ENCODE measurements at places on chromosomes 7 and 10.

DNA sequence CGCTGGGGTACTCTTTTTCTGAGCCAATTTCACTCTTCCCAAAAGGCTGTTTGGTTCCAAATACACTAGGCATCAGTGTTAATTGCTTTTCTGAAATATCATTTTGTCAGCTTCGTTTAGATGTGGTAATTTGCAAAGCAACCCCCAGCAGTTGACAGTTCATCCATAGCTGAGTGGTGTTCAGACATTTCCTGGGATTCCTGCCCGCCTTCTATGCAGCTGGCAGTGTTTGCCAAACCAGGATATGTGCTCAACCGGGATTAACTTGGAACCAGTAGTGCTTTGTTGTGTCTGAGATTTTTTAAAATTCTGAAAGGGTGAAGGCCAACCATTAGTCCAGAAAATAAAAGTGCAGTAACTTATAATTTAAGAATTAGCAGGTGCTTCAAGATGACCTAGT is 25.2 kb upstream of the MKLN1 start:
- DNase-seq, result no peak

- DNase-seq, result no peak
These were observed 164.6 kb upstream of the C1GALT1 start for GRCh38 chr7:7017707-7018280.

DNA sequence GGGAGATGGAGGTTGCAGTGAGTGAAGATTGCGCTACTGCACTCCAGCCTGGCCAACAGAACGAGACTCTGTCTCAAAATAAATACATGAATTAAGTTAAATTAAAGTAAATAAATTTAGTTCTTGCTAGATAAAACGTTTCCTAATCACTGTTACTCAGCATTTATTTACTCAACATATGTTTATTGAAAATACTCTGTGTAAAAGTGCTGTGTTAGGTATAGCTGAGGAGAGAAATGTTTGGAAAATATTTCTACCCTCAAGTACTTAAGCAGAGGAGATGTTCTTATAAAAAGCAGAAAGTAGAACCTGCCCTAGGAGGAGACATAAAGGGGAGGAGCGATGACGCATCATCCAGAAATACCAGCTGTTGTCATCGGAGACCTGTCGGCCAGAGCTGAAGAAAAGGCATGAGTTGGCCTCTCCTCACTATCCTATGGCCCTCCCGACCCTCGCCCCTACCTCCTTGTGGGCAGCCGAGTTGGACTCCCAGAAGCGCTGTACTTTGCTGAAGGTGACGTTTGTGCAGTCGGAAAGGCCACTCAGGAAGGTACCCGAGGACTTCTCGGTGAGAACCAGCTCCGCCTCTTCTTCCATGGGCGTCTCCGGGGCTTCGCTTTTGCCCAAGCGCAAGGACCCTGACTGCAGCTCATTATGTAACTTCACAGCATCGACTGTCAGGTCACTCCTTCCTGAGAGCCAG is 1.1 kb downstream of the RRP12 start:
- peak; percentile 65 for DNase-seq

DNA sequence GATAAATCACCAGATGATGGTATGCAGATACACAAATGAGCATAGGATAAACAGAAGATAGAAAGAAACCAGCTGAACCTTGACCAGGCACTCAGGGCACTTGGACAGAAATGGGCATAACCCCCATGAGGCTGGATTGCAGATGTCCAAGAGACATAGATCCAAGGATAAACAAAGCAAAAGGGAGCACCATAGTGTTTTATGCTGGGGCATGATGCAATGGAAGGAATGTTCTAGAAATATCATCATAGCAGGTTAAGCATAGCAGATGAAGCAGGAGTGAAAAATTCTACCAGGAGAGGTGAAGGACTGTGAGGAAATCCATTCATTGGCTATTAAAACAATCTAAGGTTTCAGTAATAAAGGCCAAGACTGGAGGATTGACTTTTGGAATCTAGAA is 70.5 kb upstream of the TES start:
- DNase-seq, result no peak

DNA sequence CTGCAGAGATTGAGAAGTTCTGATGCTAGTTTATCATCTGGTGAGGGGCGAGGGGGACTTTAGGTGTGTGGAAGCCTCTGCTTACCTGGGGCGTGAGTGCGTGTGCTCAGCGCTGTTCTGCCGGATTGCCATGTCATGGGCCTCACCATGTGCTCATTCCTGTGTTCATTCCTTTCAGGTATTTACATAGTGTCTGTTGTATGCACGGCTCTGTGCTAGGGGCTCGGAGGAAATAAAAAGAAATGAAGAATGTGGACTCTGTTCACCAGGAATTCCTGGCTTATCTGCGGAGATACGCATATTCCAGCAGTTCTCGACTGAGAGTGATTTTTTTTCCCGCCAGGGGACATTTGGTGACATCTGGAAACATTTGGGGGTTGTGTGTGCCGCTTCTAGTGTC is 152.0 kb downstream of the CAMK1D start:
- no peak for DNase-seq

- DNase-seq, result peak; percentile 70
These were observed 42.8 kb upstream of the GNA12 start for GRCh38 chr7:2886900-2887299.

DNA sequence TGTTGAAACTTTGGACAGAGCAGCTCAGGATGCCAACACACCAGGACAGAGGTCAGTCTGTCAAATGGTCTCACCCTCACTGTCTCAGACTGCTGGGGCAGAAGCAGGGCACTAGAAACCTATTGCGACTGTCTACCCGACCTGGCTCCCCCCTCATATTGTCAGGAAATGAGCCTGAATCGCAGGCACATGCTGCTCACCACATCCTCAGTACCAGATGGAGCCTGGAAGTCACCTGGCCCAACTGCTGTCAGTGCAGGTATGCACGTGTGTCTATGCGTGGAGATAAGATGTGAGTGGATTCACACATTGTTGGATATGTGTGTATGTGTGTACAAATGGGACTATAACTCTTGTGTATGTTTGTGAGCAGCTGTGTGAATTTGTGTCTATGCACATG is 3.2 kb upstream of the CDHR1 start:
- DNase-seq, result no peak

GRCh38 chr10:68601501-68602265 is 41.5 kb downstream of the TET1 start:
- no peak for DNase-seq

GRCh38 chr10:130555411-130555750 is 419.2 kb downstream of the GLRX3 start:
- no peak for DNase-seq

GRCh38 chr10:128588402-128588801 is 462.2 kb upstream of the MKI67 start:
- no peak for DNase-seq

GRCh38 chr7:35752742-35753141 is 48.1 kb upstream of the SEPTIN7 start:
- DNase-seq, result no peak

DNA sequence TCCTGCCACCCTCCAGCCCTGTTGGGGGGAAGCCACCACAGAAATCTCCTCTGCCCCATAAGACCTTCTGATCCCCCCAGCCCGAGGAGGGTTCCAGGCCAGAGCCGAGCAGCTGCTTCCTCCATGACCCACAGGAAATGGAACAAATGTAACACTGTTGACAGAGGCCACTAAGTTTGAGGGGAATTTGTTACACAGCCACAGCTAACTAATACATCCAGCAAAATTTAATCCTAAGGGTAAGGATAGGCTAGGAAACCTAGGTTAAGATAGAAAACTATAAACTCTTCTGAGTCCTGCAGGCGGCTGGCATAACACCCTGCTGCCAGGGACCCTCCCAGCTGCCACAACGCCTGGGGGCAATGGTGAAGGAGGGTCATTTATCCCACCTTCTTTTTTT is 66.8 kb upstream of the PDGFA start:
- DNase-seq, result no peak

GRCh38 chr7:115851291-115851690 is 179.3 kb downstream of the TFEC start:
- DNase-seq, result peak; percentile 54

GRCh38 chr10:99619090-99619800 is 994 bp downstream of the SLC25A28 start:
- peak; percentile 12 for DNase-seq

DNA sequence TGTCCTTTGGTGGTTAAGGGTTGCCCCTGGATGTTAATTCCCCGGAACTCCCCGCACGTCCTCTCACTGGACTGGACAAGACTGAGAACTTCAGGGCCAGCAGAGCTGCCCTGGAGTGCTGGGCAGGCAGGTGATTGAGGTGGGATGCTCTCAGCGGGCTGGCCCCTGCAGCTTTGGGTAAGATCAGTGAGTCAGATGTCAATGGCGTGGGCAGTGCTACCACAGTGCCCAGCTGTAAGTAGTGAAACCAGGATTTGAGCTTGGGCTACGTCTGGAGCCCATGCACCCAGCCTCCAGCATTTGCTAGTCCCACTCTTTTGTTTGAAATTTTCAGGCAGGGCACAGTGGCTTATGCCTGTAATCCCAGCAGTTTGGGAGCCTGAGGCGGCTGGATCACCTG is 6.7 kb upstream of the SEPHS1 start:
- DNase-seq, result no peak

GRCh38 chr10:23534326-23534725 is 95.5 kb downstream of the OTUD1 start:
- no peak for DNase-seq

DNA sequence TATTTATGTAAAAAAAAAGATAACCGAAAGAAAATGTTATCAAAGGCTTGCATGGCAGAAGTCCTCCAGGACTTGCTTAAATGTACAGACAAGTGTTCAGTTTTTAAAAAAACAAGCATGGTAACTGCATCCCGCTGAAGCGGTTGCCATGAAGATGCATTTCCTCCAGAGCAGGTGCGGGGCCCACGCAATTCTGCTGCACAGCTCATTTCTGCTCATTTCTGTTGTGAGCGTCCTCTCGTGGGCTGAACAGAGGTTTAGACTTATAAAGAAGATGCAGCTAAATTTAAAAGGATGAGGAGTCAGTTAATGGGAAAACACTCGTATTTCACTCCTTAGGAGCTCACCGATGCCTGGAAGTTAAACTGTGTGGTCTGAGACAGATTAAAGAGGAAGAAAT is 247.6 kb downstream of the DNAJB6 start:
- DNase-seq, result no peak

- no peak for DNase-seq
These were observed 53.0 kb upstream of the CABCOCO1 start for GRCh38 chr10:61609701-61610100.

GRCh38 chr7:8035647-8036518 is 67.3 kb downstream of the GLCCI1 start:
- DNase-seq, result peak; percentile 62

DNA sequence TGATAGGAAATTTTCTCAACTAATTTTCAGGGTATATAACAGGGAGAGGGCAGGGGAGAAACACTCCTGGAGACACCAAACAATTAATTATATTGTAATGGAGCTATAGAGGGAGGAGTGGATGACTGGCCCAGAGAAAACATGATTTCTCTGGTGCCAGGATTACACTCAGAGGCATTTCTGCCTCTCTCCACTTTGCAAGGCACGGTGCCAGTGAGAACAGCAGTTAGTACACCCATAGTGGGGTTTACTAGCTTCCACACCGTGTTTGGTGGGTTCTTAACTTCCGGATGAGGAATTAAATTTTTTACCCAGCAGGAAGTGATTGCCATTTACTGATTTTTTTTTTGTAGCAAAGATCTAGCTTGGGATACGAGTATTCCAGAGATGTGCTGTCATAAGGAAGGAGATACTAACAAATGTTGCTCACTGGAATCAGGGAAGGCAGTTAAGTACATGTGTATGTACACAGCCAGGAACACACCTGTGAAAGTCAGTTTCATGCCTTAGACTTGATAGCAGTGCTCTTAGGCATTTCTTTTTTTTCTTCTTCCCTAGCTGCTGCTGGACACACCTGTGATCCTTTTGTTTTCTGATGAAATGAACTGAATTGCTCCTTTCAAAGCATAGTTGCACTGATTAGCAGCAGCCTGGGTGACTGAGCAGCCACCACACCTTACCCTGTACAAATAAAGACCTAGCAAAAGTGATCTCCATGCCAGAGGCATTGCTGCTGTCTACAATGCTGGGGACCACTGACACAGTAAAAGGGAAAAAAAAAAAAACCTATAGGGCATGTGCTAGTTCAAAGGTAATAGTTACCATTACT is 58.1 kb downstream of the POLL start:
- DNase-seq, result no peak

GRCh38 chr10:110279407-110279986 is 25.2 kb downstream of the SMNDC1 start:
- DNase-seq, result peak; percentile 59

GRCh38 chr10:4012848-4013247 is 227.8 kb upstream of the KLF6 start:
- no peak for DNase-seq

- DNase-seq, result no peak
These were observed 4.6 kb downstream of the PDIA4 start for GRCh38 chr7:149023662-149024061.

DNA sequence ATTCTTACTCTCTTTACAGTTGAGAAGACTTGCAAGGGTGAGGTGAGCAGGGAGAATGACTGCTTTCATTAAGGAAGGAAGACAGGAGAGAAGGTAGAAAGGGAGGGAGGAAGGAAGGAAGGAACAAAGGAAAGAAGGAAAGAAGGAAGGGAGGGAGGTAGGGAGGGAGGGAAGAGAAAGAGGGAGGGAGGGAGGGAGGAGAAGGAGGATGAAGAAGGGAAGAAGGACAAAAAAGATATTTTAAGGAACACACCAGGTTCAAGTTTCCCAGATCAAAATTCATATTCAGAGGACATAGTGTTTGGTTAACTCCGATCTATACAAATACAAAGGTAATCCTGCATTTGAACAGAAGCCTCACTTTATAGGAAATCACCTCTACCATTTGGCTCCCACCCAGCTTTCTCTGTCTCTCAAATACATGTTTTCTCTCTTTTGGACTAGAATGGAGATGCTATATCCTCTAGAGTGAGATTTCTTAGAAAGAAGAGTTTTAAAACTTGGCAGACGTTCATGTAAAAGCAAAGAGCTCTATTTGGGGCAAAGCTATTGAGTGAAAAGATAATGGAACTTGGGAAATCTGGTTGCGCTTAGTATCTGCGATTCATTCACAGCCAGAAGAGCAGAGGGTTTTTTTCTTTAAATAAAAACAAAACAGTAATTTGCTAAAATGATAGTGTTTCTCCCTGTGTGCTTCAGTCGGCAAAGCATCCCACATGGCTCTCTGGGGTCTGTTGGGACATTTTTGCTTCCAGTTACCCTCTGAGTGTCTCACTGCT is 261.9 kb upstream of the LYZL1 start:
- no peak for DNase-seq

DNA sequence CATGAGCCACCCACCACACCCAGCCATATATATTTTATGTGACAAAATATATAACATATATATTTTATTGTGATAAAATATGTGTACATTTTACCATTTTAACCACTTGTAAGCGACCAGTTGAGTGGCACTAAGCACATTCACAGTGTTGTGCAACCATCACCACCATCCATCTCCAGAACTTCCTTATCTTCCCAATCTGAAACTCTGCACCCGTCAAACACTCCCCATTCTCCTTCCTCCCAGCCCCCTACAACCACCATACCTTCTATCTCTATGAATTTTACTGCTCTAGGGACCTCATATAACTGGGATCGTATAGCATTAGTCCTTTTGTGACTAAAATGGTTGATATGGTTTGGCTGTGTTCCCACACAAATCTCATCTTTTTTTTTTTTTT is 20.8 kb upstream of the CYTH3 start:
- no peak for DNase-seq
